ENCODE measurements at places on chromosomes 2 and 18.

DNA sequence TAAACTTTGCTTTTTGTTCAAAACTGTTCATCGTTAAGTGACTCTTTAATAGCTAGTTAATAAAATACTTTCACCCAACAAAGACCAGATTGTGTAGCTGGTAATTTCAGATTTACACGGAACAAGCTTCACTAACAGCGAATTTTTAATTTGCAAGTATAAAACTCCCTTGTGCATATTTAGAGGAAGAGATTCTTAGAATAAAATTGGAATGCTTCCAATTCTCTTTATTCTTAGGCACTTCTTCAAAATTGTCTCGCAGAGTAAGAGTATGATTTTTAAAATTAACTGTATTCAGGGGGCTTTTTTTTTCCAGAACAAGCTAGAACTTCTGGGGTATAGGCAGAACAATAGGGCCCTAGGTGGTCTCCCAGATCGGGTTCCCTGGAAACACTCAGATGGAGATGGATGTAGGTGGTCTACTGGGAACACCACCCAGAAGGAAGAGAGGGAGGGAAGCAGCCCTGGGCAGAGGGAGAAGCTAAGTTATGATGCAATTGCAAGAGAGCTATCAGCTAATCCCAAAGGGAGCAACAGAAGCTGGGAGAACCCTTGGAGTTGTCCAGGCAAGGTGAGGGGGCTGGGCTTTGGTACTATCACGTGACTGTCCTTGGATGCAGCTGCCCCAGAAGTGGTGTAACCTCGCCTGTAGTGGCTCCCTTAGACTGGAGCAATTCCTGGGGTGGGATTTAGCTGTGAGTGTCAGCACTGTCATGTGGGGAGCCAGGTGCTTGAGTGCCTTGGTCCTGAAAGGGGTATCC is 151.7 kb upstream of the ASB18 start:
- no peak for DNase-seq

DNA sequence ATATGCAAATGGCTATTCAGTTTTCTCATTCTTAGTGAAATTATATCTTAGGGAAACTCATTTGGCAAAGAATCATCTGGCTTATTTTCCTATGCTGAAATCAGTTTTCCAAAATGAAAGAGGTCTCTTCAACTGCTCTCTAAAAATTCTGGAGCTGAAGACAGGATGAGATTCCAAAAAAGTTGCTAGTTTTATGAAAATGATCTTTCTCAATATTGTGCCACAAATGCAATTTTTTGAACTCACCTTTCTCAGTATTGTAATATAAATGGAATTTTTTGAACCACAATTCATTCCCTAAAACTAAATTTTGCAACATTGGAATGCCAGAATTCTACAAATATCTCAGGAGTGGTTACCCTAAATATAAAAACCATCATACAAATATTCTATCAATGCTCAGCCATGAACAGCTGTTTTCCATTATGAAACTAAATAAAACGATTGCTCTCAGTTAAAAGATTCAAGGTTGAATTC is 147.7 kb upstream of the PKDCC start:
- no peak for DNase-seq

DNA sequence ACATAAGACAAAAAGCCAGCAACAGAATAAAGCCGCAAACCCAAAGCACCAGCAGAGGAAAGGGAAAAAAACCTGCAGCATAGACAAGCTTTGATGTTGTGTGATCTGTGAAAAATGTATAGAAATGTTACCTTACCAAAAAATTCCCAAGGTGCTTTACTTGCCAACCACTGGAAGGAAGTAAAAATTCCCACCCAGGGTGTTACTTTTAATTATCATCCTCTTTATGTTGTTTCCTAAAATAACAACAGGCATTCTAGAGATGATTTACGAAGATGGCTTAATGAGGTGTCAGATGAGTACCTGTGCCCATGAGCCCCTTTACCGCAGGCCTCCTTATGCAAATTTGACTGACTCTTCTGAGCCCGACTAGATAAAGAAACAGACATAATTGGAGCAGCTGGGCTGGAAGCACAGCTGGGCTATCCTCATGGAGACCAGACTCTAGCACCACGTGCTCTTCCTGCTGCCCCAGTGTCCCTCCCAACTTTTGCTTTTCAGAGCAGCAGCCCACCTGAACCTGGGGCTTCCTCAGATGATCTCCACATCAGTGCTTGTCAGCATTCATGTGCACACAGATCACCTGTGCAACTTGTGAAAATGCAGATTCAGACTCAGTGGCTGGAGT is 41.5 kb downstream of the SRSF7 start:
- DNase-seq, result peak; percentile 73

- no peak for DNase-seq
These were observed 66.2 kb upstream of the SALL3 start for GRCh38 chr18:78913395-78913794.

GRCh38 chr2:210616074-210616473 is 59.7 kb downstream of the CPS1 start:
- no peak for DNase-seq

DNA sequence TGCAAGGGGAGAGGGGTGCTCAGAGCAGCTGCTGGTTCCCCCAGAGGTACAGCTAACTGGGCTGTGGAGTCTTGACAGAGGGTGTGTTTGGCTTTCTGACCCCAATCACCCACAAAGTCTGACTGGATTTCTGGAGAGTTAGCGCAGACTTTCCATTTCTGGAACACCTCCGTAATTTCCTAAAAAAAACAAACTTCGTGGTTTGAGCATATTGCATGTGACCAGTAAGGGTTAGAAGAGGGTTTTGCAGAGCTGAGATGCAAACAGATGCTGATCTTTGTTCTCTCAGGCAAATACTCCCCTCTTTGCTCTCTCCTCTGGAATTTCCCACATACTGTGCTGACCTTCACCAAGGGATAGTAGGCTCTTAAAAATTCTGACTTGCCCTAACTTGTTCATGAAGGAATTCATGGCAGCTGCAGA is 44.5 kb upstream of the TMEM247 start:
- DNase-seq, result no peak

- DNase-seq, result no peak
These were observed 10.2 kb downstream of the RNASEH1 start for GRCh38 chr2:3547915-3548314.

GRCh38 chr2:112582314-112582746 is 2.1 kb upstream of the CHCHD5 start:
- peak; percentile 79 for DNase-seq

DNA sequence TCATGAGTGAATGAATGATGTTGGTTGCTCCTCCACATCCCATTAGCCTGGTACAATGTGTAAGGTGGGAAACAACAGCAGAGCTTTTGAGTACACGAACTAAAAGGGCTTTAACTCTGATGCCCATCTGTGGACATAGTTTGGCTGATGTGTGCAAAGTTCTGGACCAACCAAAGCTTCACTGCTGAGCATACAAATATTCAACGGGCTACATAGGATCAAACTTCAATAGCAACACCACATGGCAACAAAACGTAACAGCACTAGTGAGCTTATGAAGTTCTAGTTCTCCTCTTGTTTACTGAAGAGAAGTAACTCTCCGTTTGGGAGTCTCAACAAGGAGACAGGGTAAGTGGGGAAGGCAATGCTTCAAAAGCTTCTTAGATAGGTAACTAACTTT is 20.4 kb downstream of the STAM2 start:
- no peak for DNase-seq

DNA sequence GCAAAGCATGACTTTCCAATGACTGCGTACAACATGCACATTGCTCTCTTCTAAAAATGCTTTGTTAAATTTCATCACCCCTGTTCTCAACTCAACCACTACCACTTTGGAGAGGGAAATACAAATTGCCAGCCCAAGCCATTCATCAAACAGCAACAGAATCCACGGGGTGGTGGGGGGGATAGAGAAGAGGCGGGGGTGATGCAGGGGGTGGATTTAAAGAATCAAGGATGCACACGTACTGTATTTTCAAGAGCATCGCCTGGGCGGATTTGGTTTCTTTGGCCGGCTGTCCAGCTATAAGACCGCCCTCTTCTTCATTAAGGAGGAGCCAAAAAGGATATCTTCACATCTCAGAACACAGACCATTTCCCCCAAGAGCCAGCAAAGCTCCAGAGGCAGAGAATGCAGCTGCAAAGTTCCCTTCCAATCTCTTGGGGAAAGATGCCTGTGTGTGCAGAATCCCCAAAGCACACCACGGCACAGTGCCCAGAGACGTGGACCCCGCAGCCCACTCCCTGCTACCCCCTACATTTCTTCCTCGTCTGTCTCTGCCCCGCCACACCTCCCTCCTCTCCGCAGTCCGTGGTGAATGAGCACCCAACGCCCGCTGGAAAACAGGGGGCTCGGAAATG is 977 bp downstream of the SLC8A1 start:
- no peak for DNase-seq

Data from CD4-positive, alpha-beta T cell treated with Interleukin-12 subunit alpha and Interleukin-12 subunit beta, for 1 hour (primary cell).